NCI-H2171 treated with DMSO at 0.1 percent for 48 hours (cell line): ENCODE measurements at places on chromosomes 7 and 10.

- DNase-seq: no peak
These were observed 60.3 kb upstream of the ABLIM1 start for GRCh38 chr10:114718374-114718773.

DNA sequence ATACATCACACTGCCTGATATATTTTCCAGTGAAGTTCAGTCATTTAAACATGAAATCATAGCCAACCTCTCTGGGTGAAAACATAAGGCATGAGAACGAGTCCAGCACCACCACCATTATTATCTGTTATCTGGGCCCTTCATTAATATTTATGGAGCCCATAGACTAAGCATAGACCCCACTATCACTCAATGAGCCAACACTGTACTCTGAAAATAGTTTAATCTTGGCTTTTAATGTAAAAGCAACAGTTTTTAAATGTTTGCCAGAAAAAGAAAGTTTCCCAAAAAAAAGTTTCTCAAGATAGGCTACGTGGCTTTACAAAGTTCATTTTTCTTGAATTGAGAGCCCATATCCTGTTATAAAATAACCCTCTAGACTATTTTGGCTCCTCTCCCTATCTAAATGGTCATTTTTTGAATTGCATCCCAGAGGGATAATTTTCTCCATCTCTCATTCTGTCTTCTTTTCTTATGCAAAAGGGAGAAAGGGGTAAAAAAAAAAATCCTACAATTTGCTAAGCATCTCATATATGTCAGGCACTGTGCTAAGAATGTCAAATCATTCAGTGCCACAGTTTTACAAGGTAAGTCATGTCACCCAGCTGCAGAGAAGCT lies 66.1 kb downstream of the FZD1 start:
- no peak for DNase-seq

DNA sequence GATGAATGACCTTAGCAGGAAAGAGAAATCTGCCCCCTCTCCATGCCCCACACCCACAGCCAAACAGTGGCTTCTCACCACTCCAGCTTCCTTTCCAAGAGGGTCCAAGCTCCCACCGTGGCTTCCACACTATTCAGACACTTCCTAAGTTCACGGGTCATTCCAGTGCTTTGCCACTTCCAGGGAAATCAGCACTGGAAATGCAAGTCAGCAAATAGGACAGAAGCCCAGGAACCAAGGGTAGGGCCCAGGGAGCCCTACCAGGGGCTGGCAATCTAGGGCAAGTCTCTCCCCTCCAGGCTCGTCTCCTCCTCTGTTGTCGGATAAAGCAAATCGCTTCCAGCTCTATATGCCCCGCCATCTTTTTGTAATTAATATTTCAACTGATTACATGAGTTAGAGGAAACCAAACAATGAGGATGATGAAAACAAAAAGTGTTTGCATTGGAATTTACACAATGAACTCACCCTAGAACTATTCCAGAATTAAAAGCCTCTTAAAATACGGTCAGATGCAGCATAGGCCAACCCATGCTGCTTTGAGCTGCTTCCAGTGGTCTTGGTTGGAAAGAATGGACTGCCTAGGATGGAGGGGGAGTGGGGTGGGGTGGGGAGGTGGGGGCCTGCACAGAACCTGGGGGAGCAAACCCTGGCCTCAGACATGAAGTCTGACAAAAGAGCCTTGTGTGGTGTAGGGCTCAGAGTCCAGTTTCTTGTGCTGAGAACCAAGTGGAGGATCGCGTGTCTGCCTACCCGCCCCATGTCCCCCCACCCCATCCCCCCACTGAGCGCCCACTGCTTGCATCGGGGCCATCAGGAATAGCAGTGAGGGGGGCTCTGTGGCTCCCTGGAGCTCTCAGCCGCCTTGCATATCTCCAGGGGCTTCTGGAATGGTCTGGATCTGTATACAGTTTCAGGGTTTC lies 74.6 kb upstream of the CPXM2 start:
- DNase-seq: no peak

GRCh38 chr10:30432622-30433305 lies 1.2 kb upstream of the MAP3K8 start:
- DNase-seq: no peak

GRCh38 chr7:64685741-64686140 lies 19.8 kb downstream of the ZNF107 start:
- DNase-seq: no peak

DNA sequence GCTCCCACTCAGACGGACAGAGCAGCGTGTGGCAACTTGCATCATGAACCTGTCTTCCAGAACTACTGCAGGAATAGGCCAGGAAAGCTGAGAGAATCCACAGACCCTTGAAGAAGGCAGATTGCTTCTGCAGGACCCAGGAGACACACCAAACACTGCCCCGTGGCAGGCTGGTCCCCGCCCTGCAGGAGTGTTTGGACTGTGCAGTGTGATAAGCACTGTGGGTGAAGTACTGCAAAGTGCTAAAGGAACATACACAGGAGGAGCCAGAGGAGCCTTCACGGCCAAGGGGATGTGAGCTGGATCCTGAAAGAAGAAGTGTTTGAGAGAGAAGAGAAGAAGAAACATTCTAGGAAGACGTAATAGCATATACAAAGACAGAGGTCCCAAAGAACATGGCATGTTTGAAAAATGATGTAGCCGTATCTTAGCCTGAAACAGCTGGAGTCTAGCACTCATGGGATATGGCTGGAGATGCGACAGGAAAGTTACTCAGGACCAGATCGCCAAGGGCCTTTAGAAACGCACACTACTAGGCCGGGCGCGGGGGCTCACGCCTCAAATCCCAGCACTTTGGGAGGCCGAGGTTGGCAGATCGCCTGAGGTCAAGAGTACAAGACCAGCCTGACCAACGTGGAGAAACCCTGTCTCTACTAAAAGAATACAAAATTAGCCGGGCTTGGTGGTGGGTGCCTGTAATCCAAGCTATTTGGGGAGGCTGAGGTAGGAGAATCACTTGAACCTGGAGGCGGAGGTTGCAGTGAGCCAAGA lies 96.9 kb upstream of the RHEB start:
- no peak for DNase-seq

DNA sequence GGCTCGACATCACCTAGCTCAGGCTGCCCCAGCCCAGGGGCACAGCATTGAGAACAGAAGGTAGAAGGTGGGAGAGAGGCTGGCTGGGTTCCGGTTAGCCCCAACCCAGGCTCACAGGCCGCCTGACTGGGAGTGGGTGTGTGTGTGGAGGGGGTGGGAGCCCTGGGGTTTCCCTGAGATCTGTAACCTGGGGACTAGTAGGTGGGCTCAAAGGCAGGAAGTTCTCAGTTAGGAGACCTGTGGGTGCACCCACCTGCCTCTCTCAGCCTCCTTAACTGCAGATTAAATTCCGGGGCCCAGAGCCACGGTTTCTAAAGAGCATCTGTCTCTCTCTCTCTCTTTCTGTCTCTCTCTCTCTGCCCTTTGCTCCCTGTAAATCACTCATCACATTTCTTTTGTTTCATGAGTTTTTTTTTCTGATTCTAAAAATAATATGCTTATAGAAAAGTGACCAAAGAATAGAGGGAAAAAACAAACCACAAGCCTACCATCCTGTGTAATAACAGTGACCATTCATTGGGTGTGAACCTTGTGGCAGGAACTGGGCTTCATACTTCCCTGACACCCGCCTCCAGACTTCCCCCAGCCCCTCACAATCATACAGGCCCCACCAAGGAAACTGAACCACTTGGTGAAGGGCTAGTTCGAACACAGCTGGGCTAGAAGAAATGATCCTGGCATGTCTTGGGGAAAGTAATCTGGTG lies 83.4 kb upstream of the SMNDC1 start:
- no peak for DNase-seq

DNA sequence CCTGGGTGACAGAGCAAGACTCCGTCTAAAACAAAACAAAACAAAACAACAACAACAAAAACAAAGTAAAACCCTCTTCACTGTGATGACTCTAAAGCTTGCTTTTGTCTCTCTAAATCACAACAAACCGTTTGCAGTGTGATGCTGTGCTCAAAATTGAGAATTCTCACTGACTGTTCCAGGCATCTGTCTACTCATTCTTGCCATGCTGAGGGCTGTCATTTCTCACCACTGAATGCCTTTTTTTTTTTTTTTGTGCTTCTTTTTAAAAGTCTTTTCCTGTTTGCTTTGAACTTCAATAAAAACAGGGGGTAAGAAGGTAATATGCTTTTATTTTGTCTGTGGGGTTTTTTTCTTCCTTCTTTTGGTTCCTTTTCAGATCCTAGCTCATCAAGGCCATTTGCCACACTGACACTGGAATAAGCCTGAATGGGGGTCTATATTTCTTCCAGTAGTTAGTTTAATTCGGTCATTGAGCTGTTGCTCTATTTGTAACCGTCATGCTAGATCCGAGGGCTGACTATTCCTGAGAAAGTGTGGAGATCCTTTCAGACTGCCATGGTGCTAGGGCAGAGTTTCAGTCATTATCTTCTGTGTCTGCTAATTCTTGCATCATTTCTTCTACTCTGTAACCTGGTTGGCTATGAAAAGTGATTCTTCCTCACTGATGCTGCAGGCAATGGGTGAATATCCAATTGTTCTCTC lies 10.6 kb downstream of the FAS start:
- no peak for DNase-seq

DNA sequence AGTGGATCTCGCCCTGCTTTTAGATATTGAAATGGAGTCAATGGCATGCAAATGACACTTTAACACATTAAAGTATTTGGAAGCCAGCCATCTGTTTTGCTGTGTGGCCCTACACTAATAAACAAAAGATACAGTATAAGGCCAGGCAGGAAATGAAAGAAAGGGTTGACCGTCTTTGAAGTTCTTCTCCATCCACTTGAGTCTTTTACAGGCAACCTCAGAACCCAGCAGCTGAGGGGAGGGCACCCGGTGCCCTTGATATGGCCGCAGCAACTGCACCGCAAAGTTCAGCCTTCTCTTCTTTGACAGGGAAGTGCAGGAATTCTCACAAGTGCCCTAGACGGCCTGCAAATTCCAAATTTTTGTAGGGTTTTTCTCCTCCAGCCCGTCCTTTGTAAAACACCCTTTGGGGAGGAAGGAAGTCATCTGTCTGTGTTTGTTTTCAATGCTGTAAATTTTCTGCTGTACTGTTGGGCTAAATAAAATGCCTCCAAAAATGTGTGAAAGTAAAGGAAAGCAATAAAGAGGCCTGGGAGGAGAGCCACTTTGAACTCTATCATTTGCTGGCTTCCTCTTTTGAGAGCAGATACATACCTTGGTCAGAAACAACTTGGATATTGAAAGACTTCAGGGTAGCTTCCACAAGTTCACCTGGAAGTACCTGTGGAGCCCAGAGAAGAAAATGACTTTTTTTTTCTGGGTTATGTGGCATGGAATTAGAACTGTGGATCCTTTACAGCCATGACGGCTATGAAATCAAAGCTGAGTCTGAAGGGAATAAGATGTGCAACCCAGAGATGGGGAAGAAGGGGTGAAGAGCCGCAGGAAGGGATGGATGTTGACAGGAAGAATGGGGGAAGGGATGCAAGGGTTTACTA lies 3.6 kb downstream of the HOXA1 start:
- DNase-seq: no peak

DNA sequence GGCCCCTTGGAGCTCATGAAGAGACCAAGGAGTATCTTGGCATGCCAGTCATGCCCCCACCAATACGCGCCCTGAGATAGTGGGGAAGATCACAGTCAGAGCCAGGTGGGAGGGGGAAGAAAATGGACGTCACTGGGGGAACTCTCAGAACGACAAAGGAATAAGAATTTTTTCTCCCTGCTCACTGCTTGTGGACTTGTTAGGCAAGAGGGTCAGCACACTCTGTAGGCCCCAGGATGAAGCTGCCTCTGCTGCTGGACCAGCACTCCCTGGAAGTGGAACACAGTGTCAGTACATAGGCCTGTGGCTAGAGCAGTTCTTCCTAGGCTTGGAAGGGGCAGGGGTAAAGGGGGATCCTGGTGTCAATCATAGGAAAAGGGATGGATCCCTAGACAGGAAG lies 46.5 kb downstream of the DRGX start:
- DNase-seq: no peak

DNA sequence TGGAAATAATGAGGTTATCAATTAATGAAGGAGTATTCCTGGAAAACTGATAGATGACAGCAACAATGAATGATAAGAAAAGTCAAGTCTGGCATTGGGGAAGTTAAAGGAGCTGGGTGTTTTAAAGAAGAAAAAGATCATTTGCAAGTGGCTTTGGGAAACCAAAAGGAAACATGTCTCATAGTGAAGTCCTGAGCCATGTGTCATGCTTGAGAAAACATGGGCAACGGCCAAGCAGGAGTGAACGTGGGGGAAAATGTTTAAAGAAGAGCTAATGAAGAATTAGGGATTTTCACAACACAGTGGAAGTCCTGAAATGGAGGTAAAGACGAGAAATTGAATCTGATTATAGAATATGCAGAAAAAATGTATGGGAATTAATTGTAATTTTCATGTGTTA lies 1383.2 kb upstream of the CELF2 start:
- no peak for DNase-seq

- DNase-seq: no peak
These were observed 29.4 kb upstream of the KNDC1 start for GRCh38 chr10:133130602-133131001.

DNA sequence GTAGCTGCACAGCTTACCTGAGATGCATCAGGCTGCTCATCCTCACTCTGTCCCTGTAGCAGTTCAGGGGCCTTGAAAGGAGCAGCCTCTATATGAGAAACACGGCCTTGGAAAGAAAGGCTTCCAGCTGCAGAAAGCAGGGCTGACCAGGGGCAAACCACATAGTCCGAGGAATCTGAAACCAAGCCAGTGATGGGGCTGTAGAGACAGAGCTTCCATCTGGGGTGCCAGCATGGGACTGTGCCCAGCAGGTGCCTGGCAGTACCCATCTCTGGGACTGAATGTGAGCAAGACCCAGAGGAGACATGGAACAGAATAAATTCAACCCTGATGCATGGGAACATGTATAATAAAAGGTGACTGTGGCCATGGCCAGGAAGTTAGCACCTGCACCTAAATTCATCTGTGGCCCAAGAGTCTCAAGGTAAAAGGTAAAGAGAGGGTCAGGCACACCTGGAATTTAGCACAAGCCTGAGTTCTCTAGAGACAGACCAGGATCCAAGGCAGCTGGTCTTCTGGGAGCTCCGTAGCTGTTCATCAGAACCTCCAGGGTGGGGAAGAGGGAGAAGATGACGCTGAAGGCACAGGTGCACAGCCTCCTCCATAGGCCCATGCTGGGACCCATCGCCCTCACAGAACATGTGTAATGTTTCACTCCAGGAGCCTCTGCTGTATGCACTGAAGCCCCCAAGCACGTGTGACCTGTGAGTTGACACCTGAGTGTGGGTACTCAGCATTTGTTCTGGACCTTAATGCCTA lies 25.3 kb downstream of the FRMPD2 start:
- DNase-seq: no peak

DNA sequence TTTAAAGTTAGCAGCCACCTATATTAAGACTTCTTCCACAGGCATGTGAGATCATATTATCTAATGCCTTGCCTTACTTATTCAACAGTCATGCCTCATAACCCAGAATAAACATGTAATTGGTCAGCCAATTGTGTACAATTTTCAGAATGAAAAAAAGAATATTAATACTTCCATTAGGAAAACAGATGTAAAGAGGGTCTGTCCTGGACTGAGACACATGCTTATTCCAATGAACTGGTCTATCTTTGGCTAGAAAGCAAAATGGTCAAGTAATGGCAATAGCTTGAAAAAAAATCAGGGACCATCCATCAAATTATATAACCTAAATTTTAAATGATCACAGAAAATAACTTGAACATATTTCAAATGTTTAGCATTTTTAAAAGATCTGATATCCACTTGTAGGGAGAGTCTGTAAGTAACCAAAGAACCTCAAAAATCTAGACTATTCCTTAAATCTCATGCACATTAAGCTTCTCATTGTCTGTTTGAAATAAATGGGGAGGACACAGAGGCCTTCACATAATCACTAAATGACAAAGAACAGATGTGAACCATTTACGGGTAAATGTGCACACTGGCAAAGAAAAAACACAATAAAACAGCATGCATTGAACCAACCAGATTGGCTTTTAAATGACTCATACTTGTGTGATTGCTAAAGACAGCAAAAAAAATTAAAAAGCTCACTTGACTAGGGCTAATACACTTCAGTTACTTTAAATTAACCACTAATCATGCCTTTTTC lies 568.8 kb upstream of the PCDH15 start:
- no peak for DNase-seq
